ENCODE measurements at places on chromosomes 2 and 18.
A peak's percentile ranks its signal among the peaks of the same experiment; 100 is the strongest.

DNA sequence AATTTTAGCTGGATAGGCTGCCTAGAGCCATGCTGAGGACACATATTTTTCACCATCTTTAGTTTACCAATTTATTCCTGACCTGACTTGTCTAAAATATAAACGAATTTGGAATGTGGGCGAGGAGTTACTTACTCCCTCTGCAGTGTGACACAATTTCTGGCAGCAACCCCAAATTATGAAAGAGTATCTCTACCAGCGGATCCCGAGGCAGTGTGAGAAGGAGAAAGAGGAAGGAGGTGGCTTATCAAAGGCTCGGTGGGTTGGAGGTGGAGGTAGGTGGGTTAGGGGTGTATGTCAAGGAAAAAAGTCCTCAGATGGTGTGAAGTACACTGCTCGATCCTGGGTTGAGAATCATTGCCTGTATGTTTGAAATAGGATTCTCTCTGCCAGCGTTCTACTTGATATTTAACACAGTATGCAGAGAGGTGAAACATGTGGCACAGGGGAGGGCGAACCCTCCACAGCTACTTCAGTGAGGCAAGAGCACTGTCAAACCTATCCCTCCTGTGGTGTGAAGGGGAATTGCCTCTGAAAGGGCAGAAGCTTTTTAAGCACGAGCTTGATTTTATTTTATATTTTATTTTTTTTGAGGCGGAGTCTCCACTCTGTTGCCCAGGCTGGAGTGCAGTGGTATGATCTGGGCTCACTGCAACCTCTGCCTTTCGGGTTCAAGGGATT is 76.0 kb downstream of the RFTN2 start:
- no peak overlapping the region for H3K27ac ChIP-seq
- H3K4me3 ChIP-seq = no peak overlapping the region
- peaks cover 25% of the 10 kb centered on the region for H3K27me3 ChIP-seq
- no peaks in the 10 kb centered on the region for H3K36me3 ChIP-seq
- peaks cover 5% of the 10 kb centered on the region for H3K4me1 ChIP-seq

- no peak overlapping the region for H3K27ac ChIP-seq
- no peaks in the 10 kb centered on the region for H3K36me3 ChIP-seq
- peak; percentile 80 for DNase-seq
- no peak overlapping the region for H3K4me3 ChIP-seq
- no peaks in the 10 kb centered on the region for H3K4me1 ChIP-seq
Observed at GRCh38 chr2:20962939-20963557, 80.8 kb downstream of the APOB start.

GRCh38 chr2:84919885-84920580 is 14.6 kb downstream of the TMSB10 start:
- peak; percentile 53 for DNase-seq
- H3K27me3 ChIP-seq = no peaks in the 10 kb centered on the region
- H3K36me3 ChIP-seq = peaks cover 10% of the 10 kb centered on the region
- peak overlapping the region; percentile 84 for H3K27ac ChIP-seq
- H3K4me1 ChIP-seq = peaks cover 61% of the 10 kb centered on the region
- H3K4me3 ChIP-seq = peak overlapping the region; percentile 10

GRCh38 chr18:48600456-48601090 is 61.7 kb downstream of the CTIF start:
- no peaks in the 10 kb centered on the region for H3K4me1 ChIP-seq
- no peaks in the 10 kb centered on the region for H3K36me3 ChIP-seq
- no peak overlapping the region for H3K27ac ChIP-seq
- no peak for DNase-seq
- H3K4me3 ChIP-seq = no peak overlapping the region

DNA sequence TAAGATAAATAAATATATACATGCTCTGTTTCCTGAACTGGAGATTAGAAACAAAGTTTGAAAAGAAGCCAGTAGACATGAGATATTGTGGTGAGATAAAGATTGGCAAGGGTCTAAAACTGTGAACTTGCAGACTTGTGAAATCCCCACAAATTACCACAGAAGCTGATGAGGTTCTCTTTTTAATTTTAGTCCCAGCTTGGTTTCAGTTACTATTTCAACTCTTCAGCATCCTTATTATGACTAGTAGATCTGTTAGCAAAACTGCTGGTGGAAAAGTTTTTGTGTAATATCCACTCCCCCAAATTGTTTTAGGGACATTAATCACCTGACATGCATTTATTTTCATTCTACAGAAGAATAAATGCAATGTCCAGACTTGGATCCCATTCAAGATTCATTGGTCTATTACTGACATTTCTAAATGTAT is 20.8 kb downstream of the RASGRP3 start:
- H3K4me3 ChIP-seq = no peak overlapping the region
- no peak for DNase-seq
- H3K27me3 ChIP-seq = no peaks in the 10 kb centered on the region
- no peaks in the 10 kb centered on the region for H3K36me3 ChIP-seq
- peaks cover 32% of the 10 kb centered on the region for H3K4me1 ChIP-seq

- H3K4me1 ChIP-seq = no peaks in the 10 kb centered on the region
- peaks cover 4% of the 10 kb centered on the region for H3K27me3 ChIP-seq
- H3K36me3 ChIP-seq = no peaks in the 10 kb centered on the region
- H3K27ac ChIP-seq = no peak overlapping the region
Observed at GRCh38 chr18:13910986-13911385, 4.3 kb downstream of the MC2R start.

DNA sequence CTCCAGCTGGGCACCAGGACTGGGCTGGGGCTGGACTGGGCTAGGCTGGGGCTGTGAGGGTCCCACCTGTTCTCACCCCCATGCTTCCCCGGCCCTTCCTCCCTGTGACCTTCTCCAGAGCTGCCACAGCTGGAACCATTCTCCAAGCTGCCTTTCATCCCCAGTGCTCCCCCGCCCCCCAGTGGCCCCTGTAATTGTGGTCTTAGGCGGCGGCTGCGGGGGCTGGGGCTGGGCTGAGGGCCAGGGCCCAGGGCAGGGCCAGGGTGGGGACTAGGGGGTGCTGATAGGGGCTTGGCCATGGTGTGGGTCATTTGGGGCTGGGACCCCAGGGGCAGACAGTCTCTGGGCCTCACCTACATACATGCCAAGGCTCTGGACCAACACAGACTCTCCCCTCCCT is 2.8 kb upstream of the WNT10A start:
- peaks cover 17% of the 10 kb centered on the region for H3K4me1 ChIP-seq
- no peaks in the 10 kb centered on the region for H3K36me3 ChIP-seq
- peaks cover 98% of the 10 kb centered on the region for H3K27me3 ChIP-seq
- H3K4me3 ChIP-seq = no peak overlapping the region
- no peak overlapping the region for H3K27ac ChIP-seq

GRCh38 chr2:166841679-166842078 is 46.6 kb upstream of the XIRP2 start:
- no peaks in the 10 kb centered on the region for H3K27me3 ChIP-seq
- no peak for DNase-seq
- H3K27ac ChIP-seq = no peak overlapping the region
- H3K36me3 ChIP-seq = no peaks in the 10 kb centered on the region
- H3K4me1 ChIP-seq = no peaks in the 10 kb centered on the region

DNA sequence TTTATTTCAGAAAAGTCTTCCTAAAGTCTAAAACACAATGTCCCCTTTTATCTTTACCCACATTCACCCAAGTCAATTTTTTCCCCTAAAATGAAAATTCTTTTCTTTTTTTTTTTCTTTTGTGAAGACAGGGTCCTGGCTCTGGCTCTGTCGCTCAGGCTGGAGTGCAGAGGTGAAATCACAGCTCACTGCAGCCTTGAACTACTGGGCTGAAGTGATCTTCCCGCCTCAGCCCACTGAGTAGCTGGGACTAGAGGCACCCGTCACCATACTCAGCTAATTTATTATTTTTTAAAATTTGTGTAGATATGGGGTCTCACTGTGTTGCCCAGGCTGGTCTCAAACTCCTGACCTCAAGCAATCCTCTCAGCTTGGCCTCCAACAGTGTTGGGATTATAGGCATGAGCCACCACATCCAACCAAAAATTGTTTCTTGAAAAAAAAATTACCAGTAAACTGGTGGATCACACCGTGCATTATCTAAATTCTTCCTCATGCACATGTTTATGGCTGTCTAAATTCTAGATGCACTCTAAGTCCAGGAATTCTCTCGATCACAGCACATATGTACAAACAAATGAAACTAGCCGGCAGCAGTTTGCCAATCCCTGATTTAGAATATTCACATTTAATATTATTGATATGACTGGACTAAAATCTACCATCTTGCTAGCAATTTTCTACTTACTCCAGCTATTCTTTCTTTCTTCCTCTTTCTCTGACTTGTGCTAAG is 56.8 kb downstream of the OLA1 start:
- no peak overlapping the region for H3K27ac ChIP-seq
- no peaks in the 10 kb centered on the region for H3K4me1 ChIP-seq
- no peaks in the 10 kb centered on the region for H3K27me3 ChIP-seq
- peaks cover 2% of the 10 kb centered on the region for H3K36me3 ChIP-seq
- H3K4me3 ChIP-seq = no peak overlapping the region
- no peak for DNase-seq

GRCh38 chr2:163453920-163454319 is 281.9 kb downstream of the FIGN start:
- no peak overlapping the region for H3K27ac ChIP-seq
- DNase-seq = no peak
- H3K4me3 ChIP-seq = no peak overlapping the region
- no peaks in the 10 kb centered on the region for H3K4me1 ChIP-seq

- no peak for DNase-seq
- peaks cover 10% of the 10 kb centered on the region for H3K36me3 ChIP-seq
- H3K4me3 ChIP-seq = peak overlapping the region; percentile 50
- peaks cover 51% of the 10 kb centered on the region for H3K27me3 ChIP-seq
- peaks cover 12% of the 10 kb centered on the region for H3K4me1 ChIP-seq
Observed at GRCh38 chr18:28175930-28176697, 816 bp downstream of the CDH2 start.

- H3K36me3 ChIP-seq = peaks cover 33% of the 10 kb centered on the region
- no peaks in the 10 kb centered on the region for H3K27me3 ChIP-seq
- no peak overlapping the region for H3K4me3 ChIP-seq
- H3K4me1 ChIP-seq = no peaks in the 10 kb centered on the region
Observed at GRCh38 chr2:28949190-28949589, 31.9 kb upstream of the TOGARAM2 start.

- H3K27me3 ChIP-seq = peaks cover 94% of the 10 kb centered on the region
- no peaks in the 10 kb centered on the region for H3K36me3 ChIP-seq
- DNase-seq = peak; percentile 50
- no peak overlapping the region for H3K27ac ChIP-seq
Observed at GRCh38 chr2:232523682-232524597, 2.0 kb upstream of the CHRND start.

- no peak overlapping the region for H3K27ac ChIP-seq
- no peaks in the 10 kb centered on the region for H3K27me3 ChIP-seq
- H3K4me1 ChIP-seq = no peaks in the 10 kb centered on the region
- H3K36me3 ChIP-seq = no peaks in the 10 kb centered on the region
- no peak overlapping the region for H3K4me3 ChIP-seq
- no peak for DNase-seq
Observed at GRCh38 chr2:5145801-5146200, 546.4 kb upstream of the SOX11 start.

GRCh38 chr2:146258071-146258470 is 1586.8 kb upstream of the ACVR2A start:
- no peak overlapping the region for H3K4me3 ChIP-seq
- no peak overlapping the region for H3K27ac ChIP-seq
- DNase-seq = no peak
- H3K4me1 ChIP-seq = no peaks in the 10 kb centered on the region

GRCh38 chr2:97763176-97763845 is 49.9 kb downstream of the ZAP70 start:
- no peak for DNase-seq
- H3K4me3 ChIP-seq = no peak overlapping the region
- peaks cover 35% of the 10 kb centered on the region for H3K4me1 ChIP-seq
- no peak overlapping the region for H3K27ac ChIP-seq
- no peaks in the 10 kb centered on the region for H3K27me3 ChIP-seq

DNA sequence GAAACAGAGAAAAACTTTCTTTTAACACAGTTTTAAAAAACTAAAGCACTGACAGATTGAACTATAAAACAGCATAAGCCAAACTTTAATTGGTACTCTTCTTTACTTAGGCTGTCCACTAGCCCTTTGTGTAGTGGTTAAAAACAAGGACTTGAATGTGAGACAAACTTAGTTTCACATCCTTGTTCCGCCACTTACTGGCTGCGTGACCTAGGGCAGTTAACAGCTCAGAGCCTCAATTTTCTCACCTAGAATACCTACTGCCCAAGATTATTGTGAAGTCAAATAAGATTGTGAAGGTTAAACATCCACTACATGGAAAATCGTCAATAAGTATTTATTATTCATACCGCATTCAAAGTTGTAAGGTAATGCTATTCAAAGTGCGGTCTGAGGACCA is 2.0 kb downstream of the WDR35 start:
- H3K27ac ChIP-seq = no peak overlapping the region
- peaks cover 31% of the 10 kb centered on the region for H3K4me1 ChIP-seq
- H3K4me3 ChIP-seq = no peak overlapping the region
- H3K27me3 ChIP-seq = peaks cover 22% of the 10 kb centered on the region
- H3K36me3 ChIP-seq = peaks cover 1% of the 10 kb centered on the region

GRCh38 chr2:108288534-108289106 is at the start of gene SULT1C2:
Gene SULT1C2, plus strand, starts transcription at chr2:108288895. Its CDS starts 4,773 bp downstream, at chr2:108293668.
- H3K27ac ChIP-seq = no peak within 1 kb of the TSS
- H3K36me3 ChIP-seq = no peaks in the 10 kb centered on the region
- no peak within 1 kb of the TSS for H3K4me3 ChIP-seq
- no peak for DNase-seq

GRCh38 chr18:29172756-29173067 is 995.8 kb upstream of the CDH2 start:
- DNase-seq = no peak
- H3K4me1 ChIP-seq = no peaks in the 10 kb centered on the region
- no peak overlapping the region for H3K27ac ChIP-seq
- no peaks in the 10 kb centered on the region for H3K36me3 ChIP-seq

DNA sequence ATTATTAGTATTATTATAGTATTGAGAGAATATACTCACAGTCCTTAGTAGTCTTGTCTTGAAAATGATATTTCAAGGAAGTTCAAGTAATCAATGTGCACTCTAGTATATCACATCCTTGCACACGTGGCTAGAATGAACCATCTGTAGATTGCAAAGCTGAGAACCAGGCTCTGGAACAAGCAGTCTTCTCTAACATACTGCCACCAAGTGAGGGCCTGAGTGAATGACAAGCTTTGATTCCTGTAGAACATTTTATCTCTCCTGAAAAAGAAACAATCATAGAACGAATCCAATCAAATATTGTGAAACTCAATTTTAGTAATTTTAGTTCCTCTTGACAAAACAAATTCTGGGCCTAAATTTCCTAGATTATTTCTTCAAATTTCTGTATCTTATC is 55.3 kb upstream of the SULT1C3 start:
- H3K4me3 ChIP-seq = no peak overlapping the region
- H3K36me3 ChIP-seq = no peaks in the 10 kb centered on the region
- DNase-seq = no peak
- no peaks in the 10 kb centered on the region for H3K4me1 ChIP-seq
